ENCODE measurements at places on chromosomes 11 and 22.

DNA sequence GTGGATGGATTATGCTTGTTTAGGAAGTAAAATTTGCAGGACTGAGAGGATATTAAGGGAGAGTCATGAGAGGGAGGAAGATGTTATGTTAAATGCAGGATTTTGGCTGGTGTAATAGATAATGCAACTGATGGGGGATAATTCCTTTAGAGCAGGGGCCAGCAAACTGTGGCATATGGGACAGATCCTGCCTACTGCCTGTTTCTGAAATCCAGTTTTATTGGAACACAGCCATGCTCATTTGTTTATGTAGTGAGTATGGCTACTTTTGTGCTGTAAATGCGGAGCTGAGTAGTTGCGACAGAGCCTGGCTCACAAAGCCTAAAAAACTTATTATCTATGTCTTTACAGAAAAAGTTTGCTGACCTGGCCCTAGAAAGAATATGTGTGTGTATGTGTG lies 66.6 kb upstream of the MPPED2 start:
- DNase-seq = no peak

DNA sequence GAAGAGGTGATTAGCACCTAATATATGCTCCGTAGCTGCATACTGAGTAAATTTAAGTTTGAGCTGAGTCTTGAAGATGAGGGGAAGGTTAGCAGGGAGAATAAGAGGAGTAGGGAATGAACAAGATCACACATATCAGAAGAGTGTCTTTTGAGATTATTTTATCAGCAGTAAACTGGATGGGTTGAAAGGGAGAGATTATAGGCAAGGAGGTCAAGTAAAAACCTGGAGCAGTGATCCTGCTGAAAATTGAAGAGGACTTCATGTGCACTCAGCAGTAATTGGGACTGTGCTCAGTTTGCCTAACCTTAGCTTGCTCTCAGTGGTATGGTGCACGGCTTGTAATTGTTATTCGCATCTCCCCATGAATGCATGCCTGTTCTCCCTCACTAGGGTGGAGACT lies 79.5 kb upstream of the PICALM start:
- no peak for DNase-seq

GRCh38 chr11:6646918-6647679 lies 8.5 kb downstream of the DCHS1 start:
- peak; percentile 82 for DNase-seq

DNA sequence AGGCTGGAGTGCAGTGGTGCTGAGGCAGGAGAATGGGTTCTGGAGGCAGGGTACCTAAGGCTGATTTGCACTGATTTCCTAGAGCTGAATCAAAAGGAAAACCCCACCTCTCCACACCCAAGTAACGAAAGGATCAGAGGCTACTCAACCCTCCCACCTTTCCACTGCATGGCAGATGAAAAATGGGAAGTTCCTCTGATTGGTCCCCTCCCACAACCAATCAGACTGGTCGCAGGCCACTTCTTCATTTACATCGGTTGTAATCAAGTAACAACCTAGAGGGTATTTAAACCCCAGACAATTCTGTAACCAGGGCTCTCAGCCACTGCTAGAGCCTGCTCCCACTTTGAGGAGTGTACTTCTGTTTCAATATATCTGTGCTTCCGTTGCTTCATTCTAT lies 18.6 kb upstream of the PARVB start:
- DNase-seq = no peak

DNA sequence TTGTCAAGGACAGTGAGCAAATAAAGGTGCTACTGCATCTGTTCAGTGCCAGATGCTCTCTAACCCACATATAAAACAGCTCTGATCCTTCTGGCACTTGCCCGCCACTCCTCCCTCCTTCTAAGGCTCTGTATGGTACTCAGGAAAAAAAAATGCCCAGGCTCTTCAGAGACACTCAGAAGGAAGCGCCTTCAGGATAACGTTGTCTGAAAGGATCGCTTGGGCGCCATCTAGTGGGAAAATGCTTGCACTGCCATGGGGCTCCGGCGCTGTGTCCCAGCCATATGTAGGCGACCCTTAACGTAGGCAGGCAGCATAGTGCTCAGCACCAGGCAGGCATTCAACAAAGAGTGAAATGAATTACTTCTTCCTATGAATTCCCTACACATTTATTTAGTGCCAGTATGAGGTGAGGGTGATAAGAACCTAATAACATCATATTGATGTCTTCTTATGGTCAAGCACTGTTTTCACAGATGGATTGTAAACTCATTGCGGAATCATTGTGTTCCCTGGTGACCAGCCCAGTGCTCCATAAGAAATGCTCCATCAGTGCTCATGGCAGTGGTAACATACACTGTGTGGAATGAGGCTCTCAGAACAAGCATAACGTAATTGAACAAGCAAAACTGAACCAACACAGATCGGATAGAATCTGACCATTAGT lies 39.6 kb downstream of the PAMR1 start:
- peak; percentile 43 for DNase-seq

- DNase-seq = no peak
Observed at GRCh38 chr22:49686495-49687219, 141.0 kb downstream of the BRD1 start.

- no peak for DNase-seq
Observed at GRCh38 chr11:64894070-64894811, 15.8 kb upstream of the EHD1 start.

- DNase-seq = no peak
Observed at GRCh38 chr11:118002010-118002540, 15.9 kb downstream of the IL10RA start.

GRCh38 chr11:7844521-7844920 lies 47.8 kb upstream of the OR5P2 start:
- DNase-seq = no peak

- DNase-seq = no peak
Observed at GRCh38 chr11:12900496-12900895, 108.6 kb upstream of the RASSF10 start.

DNA sequence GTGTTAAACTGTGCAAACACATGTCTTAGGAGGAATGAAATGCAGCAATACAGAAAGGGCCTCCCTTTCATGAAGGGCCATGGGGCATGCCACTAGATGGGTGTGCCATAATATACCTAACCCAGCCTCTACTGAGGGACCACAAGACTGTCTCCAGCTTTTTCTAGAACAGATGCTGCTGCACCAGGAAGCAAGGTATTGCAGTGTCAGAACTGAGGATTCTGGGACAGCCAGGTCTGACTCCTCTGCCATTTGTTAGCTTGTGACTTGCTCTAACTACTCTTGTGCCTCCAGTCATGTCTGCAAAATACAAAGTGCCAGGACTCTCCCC lies 53.2 kb downstream of the HIRA start:
- no peak for DNase-seq

GRCh38 chr11:63903884-63904283 lies 13.1 kb downstream of the RCOR2 start:
- DNase-seq = no peak

DNA sequence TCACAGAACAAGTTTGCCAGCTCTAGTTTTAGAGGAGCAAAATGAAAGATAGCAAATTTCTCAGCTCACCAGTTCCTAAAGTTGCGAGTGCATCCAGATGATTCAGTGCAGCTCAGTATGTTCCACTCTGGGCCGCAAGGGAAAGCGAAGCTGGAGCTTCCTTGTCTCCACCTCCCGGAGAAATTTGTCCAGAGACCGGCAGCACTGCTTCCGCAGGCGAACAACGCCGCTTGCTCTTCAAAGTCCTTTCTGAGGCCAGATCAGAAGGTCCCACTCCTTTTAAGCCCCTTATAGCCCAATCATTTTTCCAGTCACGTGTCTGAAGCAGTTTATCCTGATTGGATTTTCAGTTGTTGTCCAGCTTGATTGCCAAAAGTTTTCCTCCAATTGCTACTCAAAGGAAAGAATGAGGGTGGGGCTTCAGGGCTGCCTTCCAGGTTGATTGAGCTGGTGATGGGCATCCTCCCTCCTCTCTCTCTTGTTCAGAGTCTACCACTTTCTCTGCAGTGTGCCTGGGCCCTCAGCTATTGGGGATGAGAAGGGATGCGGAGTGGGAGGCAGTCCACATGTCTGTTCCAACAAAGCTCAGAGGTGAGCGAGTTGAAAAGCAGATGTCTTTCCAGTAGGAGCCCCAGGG lies at the start of gene ZNF280A:
TSS of gene ZNF280A (minus strand) at position 251 of the 637 bp plus-strand sequence. CDS start 4,640 bp downstream, outside the sequence.
- DNase-seq = no peak

GRCh38 chr22:47550524-47551430 lies 788.3 kb downstream of the TBC1D22A start:
- no peak for DNase-seq

DNA sequence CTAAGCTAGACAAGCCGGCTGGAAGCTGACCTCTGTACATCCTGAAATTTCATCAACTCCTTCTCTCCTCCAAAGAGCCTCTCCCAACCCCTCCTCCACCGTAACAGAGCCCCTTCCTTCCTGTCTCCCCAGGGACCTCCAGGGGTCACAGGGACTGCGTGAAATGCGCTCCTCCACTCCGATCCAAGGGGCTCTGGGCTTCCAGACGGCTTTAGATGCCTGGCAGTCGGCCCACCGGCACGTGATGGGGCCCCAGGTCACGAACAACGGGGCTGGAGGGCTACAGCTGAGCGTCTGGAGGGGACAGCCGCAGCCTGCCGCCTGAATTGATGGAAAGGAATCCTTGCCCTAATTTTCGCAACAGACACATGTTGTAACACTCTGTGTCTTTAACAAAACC lies 264.1 kb downstream of the MN1 start:
- no peak for DNase-seq

DNA sequence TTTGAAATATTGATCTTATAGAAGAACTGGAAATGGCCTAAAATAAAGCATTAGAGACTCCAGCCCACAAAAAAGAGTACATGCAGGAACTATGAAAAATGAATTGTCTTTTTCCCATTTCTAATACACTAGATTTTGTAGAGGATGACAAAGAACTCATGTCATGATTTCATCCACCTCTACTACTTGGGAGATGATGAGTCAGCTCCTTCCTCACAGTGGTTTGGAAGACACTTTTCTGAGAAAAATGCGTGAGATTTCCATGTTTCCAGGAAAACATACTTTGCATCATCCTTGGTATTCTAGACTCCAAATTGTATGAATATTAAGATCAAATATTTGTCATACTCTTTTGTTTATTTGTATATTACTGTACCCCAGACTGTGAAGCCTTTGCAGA lies 500.5 kb downstream of the FAM181B start:
- DNase-seq = no peak

GRCh38 chr22:31613286-31613903 lies 48.6 kb downstream of the PISD start:
- no peak for DNase-seq

GRCh38 chr11:58919561-58919960 lies 19.7 kb upstream of the GLYATL1 start:
- DNase-seq = no peak

DNA sequence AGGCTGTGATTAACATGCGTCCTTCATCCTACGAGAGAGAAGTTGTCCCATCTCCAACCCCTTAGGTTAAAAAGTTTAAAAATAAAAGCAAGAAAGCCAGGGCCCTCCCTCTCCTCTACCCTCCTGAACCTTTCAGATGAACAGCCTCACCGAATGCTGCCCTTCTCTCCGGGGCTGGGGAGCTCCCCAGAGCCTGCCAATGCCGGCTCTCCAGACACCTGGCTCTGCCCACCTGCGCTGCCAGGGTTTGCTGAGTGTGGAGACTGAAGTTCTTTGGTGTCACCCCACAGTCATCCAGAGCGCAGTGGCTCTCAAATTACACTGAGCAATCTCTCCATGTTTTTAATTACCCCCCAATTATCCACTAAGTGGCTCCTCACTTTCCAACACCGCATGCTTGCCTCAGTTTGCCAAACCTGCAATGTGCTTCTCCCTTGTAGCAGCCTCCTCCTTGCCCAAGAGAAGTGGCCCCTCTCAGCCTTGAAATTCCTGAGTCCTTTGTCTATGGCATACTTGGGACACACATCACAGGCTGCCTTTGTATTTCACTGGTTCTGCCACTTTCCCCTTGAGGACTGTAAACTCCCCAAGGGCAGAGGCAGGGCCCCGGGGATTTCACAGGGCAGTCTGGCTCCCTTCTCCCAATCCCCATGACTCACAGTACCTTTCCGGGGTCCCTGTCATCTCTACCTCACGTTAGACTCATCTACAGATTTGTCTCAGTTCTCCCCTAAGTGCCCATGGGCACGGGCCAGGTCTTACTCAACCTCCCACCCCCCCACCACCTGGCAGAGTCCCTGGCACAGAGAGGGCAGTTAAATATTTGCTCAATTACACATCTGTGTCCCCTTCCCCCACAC lies 2.0 kb downstream of the MYH9 start:
- no peak for DNase-seq

DNA sequence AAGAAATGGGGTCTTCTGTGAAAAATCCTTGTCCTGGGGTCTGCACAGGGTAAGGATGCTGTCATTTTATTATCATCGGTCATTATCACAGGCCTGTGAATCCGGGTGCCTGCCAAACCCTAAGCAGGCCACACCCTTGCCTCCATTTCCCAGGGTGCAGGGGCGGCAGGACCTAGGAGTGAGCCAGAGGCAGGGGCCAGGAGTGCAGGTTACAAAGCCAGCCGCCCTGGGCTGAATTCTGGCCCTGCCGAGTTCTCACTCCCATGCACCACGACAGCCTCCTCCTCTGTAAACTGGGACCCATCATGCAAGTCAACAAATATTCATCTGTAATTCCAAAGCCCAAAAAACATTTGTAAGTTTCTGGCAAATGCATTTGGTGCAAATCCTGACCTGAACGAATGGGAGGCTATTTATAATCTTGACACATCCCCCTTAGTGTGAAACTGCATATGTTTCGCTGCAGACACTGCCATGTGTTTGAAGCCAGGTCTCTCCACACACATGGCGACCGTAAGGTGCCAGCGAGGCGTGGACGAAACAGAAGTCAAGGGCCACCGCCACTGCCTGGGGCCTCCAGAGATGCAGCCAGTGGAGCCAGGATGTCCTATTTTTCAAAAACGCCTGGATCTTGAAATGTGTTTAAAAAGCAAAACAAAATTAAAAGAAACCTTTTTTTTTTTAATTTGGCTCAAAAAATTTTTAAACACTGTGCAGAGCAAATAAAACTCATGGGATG lies 6.7 kb downstream of the CD5 start:
- no peak for DNase-seq

- DNase-seq = no peak
Observed at GRCh38 chr22:31504282-31504681, 7.9 kb downstream of the SFI1 start.

GRCh38 chr11:58994171-58994570 lies 54.9 kb downstream of the GLYATL1 start:
- no peak for DNase-seq

DNA sequence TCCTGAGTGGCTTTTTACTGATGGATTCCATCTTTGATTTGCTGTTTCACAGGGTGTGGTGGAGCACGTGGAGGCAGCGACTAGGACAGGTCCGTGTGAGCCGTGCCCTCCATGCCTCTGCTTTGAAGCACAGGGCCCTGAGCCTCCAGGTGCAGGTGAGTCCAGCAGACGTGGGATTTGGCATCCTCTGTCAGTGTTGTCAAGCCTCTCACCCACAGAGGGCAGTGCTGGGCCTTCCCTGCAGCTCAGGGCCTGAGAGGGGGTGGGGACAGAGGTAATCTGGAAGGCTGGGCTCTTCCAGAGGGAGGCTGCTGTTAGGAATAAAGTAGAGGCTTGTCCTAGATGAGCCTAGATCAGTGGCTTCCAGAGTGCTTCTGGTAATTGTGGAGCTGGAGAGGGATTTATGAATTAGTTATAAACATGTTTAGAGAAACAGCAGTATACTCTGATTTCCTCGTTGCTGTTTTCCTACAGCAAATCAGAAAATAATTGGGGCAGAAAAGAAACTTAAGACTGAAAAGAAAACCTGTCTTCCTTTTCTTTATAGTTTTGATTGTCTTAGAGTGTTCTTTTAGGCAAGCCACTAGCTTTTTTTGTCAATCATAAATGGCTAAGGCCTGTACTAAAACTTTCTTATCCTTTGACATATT lies 65.0 kb downstream of the SFI1 start:
- peak; percentile 31 for DNase-seq
